ENCODE measurements at places on chromosomes 2 and 18. TPM values are rescaled to one million over a fixed set of nuclear protein-coding genes. Genes with fewer than 3 reads are reported as not detected.

CERKL gene
- not detected for total RNA-seq

ABCG8 gene
- not detected for total RNA-seq

NXPH2 gene
- not detected for total RNA-seq

MRPL19 gene
- total RNA-seq = 57.0 TPM

GAD1 gene
- not detected for total RNA-seq

FAM110C gene
- 3.3 TPM for total RNA-seq

PLEK gene
- total RNA-seq = 4.8 TPM

- no peaks in the 10 kb centered on the region for H3K27me3 ChIP-seq
- peak; percentile 69 for DNase-seq
- peak overlapping the region; percentile 35 for H3K4me3 ChIP-seq
Measured at GRCh38 chr2:218021536-218022071, 18.8 kb upstream of the TNS1 start.

DNA sequence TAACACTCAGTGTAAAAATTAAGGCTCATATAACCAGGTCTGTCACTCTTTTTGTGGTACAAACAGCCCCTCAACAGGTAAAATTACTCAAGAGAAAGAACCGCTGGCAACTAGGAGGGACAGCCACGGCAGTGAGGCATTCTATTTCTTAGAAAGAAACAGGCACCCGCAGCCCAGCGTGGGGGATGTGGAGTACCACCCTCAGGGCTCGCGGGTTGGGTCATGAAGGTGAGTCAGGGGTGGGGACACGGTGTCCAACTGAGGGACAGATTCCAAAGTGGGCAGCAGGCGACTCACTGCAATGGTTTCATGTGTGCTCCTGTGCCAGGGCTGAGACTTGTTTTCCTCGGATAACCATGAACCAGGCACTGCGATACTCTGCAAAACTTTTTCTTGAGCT lies 129.4 kb downstream of the DTNB start:
- no peak overlapping the region for H3K27ac ChIP-seq
- no peaks in the 10 kb centered on the region for H3K36me3 ChIP-seq
- peaks cover 8% of the 10 kb centered on the region for H3K4me1 ChIP-seq
- DNase-seq = no peak

GRCh38 chr2:168884975-168885374 lies 5.3 kb downstream of the SPC25 start:
- no peak for DNase-seq
- no peaks in the 10 kb centered on the region for H3K36me3 ChIP-seq
- H3K27ac ChIP-seq = no peak overlapping the region
- H3K4me1 ChIP-seq = peaks cover 5% of the 10 kb centered on the region
- no peaks in the 10 kb centered on the region for H3K27me3 ChIP-seq
- H3K4me3 ChIP-seq = no peak overlapping the region

DNA sequence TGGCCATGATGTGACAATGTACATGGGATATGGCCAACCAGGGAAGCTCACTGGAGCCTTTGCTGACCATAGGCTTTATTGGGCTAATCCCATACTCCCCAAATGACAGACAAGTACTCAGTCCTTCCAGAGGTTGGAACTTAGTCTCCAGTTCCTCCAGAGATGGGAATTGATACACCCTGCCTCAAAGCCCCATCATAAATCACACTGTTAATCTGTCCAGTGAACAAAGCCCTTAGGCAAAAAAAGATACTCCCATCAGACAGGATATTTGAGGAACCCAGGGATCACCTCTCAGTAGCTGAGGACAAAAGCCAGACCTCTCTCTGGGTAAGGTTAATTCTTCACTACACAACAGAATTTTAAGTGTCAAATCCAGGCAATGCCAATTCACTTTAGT lies 247.5 kb upstream of the CDH20 start:
- H3K4me1 ChIP-seq = no peaks in the 10 kb centered on the region
- no peak overlapping the region for H3K27ac ChIP-seq
- no peak overlapping the region for H3K4me3 ChIP-seq
- no peak for DNase-seq

DNA sequence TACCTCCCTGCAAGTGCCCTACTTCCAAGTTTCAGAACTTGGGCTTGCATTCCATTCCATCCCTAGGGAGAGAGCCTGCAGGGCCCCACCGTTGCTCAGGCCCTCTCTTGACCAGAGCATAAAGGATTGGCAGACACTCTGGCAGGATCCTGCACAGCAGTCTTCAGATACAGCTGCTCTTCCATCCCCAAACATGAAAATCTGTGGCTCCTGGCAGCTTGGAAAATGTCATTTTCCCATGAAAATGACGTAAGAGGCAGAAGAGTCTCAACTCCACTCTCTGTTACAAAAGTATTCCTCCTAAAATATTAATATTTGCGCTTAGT lies 162.6 kb downstream of the GFPT1 start:
- H3K4me1 ChIP-seq = peaks cover 37% of the 10 kb centered on the region
- peak overlapping the region; percentile 22 for H3K27ac ChIP-seq
- H3K27me3 ChIP-seq = no peaks in the 10 kb centered on the region
- no peaks in the 10 kb centered on the region for H3K36me3 ChIP-seq

DNA sequence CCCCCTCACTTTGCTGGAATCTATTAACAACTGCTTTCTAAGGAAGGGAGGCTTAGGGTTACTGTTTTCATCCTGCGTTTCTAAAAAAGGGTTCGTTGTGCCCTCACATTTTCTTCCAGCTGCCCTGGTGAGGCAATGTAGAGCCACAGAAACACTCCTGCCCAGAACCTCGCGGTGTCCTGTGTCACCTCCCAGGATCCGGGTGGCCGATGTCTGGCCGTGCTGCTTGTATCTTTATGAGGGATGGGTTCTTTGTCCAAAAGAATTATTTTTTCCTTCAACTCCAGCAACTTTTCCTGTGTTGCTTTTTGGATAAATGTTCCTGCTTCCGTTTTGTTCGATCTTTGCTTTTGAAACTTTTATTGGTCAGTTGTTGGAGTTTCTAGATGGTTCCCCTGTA lies 291.8 kb upstream of the HS6ST1 start:
- DNase-seq = no peak
- H3K4me1 ChIP-seq = no peaks in the 10 kb centered on the region
- H3K27me3 ChIP-seq = peaks cover 4% of the 10 kb centered on the region
- H3K27ac ChIP-seq = no peak overlapping the region
- H3K4me3 ChIP-seq = no peak overlapping the region
- H3K36me3 ChIP-seq = no peaks in the 10 kb centered on the region

DNA sequence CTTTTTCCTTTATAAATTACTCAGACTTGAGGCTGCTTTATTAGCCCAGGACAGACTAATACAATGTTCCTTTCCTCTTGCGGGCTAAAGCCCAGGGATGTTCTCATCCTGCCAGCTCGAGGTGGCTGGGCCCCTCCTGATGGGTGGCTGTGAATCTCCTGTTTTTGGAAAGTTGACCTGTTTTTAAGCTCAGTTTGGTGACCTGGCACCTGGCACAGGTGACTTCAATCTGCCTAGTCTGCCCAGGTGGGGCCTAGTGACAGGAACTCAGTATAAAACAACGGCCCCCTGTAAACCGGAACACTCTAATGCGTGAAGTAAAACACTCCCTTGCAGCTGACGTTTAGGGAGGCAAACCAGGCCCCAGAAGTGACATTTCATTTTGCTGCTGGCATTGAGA lies 92.7 kb upstream of the SNTG2 start:
- no peak overlapping the region for H3K4me3 ChIP-seq
- H3K36me3 ChIP-seq = no peaks in the 10 kb centered on the region
- no peak overlapping the region for H3K27ac ChIP-seq
- H3K27me3 ChIP-seq = peaks cover 59% of the 10 kb centered on the region
- no peak for DNase-seq

DNA sequence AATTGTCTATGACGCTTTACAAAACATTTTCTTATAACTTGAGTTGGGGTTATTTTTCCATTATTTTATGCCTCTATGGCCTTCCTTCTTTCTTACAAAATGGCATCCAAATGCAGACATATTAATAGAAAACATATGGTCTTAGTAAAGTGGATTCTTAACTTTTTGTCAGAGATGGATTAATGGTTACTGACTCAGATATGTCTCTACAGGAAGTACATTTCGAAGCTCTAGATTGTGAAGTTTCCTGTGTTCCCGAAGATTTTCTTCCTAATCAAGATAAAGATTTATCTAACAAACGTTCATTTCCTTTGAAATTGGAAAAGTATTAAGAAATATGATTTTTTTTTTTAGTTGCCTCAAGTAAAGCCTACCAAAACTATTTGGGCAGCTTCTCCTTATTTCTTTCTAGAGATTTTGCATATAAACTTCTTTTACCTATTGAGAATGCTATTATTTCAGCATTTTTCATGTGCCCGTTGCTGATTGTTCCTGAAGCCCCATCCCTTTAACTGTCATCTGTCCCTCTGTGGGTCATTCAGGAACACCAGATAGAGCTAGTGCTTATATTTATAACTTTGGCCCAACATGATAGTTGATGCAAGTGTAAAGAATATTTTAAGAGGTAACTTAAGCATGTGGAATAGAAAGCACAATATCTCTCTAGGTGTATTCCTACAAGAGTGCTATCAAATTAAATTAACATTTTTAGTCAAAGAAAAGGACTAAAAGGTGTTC lies 498.0 kb downstream of the CCDC85A start:
- H3K4me1 ChIP-seq = peaks cover 11% of the 10 kb centered on the region
- no peak for DNase-seq
- no peak overlapping the region for H3K4me3 ChIP-seq
- H3K27me3 ChIP-seq = no peaks in the 10 kb centered on the region

- H3K4me1 ChIP-seq = peaks cover 59% of the 10 kb centered on the region
- no peak for DNase-seq
- H3K27me3 ChIP-seq = no peaks in the 10 kb centered on the region
- H3K4me3 ChIP-seq = peak overlapping the region; percentile 8
- H3K27ac ChIP-seq = peak overlapping the region; percentile 70
Measured at GRCh38 chr2:164794016-164794415, 47.6 kb downstream of the COBLL1 start.

- H3K4me1 ChIP-seq = no peaks in the 10 kb centered on the region
- no peak overlapping the region for H3K27ac ChIP-seq
- H3K27me3 ChIP-seq = no peaks in the 10 kb centered on the region
- DNase-seq = no peak
- no peak overlapping the region for H3K4me3 ChIP-seq
Measured at GRCh38 chr2:74043345-74044329, 58.9 kb downstream of the TET3 start.

Measured in left ventricle myocardium inferior (tissue), 1 donor.